ENCODE measurements at places on chromosomes 4 and X. TPM values are rescaled to one million over a fixed set of nuclear protein-coding genes. Genes with fewer than 3 reads are reported as not detected.

Gene NCAPG
- 1.5 TPM for total RNA-seq

Gene CASP6
- total RNA-seq = 25.2 TPM

Gene HTATSF1
- 26.8 TPM for total RNA-seq

Gene GLUD2
- 0.68 TPM for total RNA-seq
